Gastrocnemius medialis (tissue), 4 donors: ENCODE measurements at places on chromosomes 2 and 18. TPM values are rescaled to one million over a fixed set of nuclear protein-coding genes. Genes with fewer than 3 reads are reported as not detected.

DNA sequence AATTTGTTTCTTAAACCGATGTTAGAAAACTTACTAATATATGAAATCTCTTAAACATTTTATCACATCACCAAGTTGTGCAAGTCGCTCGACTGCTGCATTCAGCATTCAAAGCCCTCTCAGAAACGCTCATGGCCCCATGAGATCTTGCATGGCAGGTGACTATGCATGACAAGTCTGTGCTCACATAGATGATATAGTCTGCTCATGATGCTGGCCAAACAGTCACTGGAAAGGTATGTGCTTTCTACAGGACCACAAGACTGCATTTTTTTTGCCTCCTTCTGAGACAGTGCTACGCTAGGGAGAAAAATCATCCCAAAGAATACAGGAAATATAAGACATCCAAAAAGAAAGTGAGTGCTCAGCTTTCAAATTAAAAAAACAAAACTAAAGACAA is 98.3 kb upstream of the ZBTB14 start:
- no peak for DNase-seq

DNA sequence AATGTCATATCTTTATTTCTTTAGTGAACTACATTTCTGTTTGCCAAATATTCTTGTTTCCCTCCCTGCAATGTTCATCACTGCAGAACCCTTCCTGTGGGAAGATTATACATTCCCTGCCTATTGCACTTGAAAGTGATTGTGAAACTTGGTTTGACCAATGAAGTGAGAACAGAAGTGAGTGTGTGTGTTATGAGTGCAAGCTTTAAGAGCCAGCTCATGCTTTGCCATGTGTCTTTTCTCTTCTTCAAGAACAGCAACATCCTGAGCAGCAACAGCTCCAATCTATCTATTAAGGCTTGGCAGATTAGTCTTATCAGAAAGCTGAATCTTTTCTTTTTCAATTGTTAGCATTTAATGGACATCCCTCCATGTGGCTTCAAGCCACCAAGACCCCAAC is 42.0 kb upstream of the UBE2E3 start:
- DNase-seq = no peak

DNA sequence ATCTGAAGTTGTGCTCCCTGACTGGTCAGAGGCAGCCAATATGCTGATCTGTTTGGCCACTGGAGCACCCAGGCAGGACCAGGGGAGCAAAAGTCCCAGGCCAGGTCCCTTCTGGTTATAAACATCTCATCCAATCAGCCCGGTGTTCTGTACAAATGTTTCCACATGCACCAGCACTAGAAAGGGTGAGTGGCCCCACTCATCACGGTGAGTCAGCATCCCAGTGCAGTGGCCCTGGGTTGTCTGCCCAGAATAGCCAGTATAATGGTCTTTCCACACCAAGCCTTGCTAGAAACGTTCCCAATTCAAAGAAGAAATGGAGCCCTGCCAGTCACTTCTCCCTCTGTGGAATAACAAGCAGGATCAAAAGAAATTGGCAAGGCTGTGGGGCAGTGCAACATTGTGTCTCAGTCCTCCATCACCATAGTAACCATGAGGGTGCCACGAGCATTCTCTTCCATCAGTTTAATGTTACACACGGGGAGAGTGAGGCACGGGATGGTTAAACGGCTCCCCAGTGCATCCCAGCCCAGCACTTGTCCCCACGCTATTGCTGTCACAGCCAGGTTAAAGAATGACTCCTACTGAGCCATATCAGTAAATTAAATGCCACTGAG is 174.9 kb downstream of the SEPTIN10 start:
- DNase-seq = peak; percentile 80

GRCh38 chr18:77118256-77119090 is 14.1 kb downstream of the MBP start:
- no peak for DNase-seq

GRCh38 chr2:126932529-126932928 is 33.8 kb downstream of the TEX51 start:
- DNase-seq = no peak

DNA sequence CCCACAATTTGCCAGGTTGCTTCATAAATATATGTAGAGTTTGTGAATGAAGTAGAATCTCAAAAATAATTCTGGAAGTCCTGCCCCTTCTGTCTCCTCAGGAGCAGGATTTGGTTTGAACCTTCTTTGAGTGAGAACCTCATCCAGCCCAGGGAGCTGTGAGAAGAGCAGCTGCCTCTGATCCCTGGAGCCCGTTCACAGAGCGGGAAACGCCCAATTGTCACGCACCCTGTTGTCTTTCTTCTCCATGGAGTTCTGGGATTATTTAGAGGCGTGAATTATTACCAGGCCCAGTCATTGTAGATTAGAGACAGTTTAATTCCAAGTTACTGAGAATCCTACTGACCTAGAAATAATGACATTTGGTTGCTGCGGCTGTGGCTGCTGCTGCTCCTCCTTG is 66.1 kb downstream of the TPO start:
- DNase-seq = no peak

GRCh38 chr2:26541401-26542193 is 63.7 kb upstream of the OTOF start:
- DNase-seq = no peak

- no peak for DNase-seq
Observed at GRCh38 chr18:34911661-34912384, 129.4 kb upstream of the MAPRE2 start.

DNA sequence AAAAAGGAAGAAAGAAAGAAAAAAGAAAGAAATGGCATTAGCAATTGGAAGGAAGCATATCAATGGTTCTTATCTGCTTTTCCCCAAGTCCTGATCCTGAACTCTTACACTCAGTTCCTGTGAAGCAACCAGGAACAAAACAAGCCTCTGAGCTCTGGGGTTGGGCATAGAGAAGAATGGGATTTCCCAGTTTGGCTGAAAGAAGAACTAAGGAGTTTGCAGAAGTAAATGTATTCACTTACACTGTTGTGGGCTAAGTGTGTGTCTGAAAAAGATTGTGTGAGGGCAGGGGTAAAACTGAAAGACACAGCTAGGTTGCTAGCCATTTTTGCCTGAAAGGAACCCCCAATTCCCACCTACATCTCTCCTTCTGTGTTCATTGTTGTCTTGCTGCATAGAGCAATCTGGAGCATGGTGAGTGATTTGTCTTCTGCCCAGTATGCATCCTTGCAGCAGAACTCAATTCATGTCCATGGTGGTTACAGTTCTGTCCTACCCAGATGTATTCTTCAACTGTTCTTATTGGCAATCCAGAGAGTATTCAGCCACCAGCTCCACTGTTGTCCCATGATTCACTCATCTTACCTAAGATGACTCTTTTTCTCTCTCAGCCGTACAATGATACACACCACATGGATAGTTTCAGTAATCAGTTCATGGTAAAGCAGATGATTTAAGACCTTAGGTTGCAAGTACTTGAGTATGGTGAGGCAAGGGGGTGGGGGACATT is 348.7 kb downstream of the ARHGAP15 start:
- no peak for DNase-seq

GRCh38 chr2:144705328-144706245 is 185.7 kb upstream of the ZEB2 start:
- DNase-seq = no peak

DNA sequence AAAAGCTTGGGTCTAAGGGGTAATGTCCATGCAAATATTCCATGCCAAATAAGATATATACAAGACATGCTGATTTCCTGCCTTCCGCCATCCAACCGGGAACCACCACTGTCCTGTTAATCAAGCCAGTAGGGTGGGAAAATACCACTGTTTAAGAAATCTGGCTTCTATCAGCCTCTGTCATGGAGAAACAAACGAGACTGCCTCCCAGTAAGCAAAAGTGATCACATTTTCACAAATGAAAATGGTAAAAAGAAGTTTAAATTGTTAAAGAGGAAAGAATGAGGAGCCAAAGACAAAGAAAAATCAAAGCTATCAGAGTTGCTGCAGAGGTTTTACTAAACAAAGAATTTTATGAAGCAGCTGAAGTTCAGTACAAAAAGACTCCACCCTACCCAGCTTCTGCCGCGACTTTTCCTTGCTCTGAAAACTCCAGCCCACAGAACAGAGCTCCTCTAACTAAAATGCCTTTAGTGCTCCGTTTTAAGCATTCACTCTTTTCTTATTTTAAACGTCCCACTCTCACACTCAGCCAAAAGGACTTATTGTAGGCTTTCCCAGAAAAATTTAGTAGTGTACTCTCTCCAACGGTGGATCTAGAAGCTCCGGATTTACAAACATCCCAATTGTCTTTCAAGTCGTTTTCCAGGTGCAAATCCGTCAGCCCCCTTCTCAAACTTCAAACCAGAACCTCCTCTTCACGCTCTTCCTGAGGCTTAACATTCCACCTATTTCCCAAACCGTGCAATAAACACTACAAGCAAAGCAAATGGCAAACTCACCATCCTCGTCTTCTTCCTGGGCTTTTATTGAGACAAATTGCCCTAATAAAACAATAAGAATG is 613 bp downstream of the COL5A2 start:
- DNase-seq = no peak

- DNase-seq = no peak
Observed at GRCh38 chr2:79512442-79513401, at the start of gene CTNNA2. Gene CTNNA2, plus strand, starts transcription at chr2:79513051.

DNA sequence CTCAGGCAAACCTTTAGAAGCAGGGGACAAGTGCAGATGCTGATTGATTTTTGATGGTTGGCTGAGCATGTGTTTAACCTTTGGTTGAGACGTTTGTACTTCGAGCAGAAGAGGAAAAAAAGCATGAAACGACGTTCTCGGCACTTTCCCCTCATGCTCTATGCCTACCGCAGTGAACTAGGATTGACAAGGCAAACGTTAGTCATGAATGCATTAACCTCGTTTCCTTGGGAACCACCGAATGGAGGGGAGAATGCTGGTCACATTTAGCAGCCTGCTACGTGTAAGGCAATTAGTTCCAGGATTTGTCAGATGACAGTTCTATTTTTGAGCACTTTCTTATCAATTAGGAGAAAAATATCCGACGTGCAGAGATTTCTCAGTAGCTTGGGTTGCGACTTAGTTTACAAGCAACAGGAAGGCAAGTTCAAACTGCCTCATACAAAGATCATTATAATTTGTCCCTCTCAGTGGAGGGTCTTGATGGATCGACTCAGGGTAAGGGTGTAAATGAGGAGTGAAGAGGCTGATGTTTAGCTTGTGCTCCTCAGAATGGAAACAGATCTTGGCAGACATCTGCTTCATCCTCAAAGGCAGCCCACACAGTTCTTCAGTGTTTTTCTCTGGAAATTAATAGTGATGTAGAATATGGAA is 47.4 kb upstream of the GPR45 start:
- DNase-seq = no peak

GRCh38 chr18:8724452-8724851 is 19.1 kb downstream of the MTCL1 start:
- DNase-seq = no peak

- no peak for DNase-seq
Observed at GRCh38 chr18:79672490-79673276, 6.9 kb upstream of the CTDP1 start.

DNA sequence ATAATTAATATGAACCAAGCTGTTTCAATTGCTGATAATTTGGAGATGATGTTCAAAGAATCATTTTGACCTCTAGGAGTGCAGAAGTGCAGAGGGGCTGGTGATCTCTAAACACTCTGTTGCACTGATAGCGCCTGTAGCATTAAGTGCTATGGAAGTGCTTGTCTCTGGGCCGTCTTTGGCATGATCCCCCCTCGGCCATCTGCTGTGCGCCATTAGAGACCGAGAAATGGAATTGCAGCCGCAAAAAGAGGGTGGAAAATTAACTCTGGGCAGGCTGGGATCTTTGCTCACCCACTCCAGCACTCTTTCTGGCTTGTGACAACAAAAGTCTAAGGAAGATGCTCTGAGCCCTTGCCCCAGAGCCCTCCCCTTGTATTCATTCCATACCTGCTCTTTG is 23.4 kb downstream of the AKAIN1 start:
- DNase-seq = no peak

DNA sequence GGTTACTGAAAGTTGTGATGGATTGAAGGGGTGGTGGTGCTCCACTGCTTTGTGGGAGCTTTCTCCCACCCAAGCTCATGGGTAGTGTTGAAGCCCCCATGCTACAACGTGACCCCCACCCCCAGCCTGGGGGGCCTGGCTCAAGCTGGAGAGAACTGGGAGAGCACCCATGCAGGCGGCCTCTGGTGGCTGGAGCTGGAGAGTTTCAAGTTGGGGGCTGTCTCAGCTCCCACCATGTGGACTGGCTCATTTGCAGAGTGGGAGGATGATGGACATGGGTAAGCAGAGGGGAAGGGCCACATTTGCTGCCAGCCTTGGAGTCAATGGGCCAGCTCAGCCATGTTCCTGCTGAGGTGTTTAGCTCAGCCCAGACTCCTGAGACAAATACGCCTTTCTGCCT is 62.8 kb downstream of the INPP4A start:
- no peak for DNase-seq

DNA sequence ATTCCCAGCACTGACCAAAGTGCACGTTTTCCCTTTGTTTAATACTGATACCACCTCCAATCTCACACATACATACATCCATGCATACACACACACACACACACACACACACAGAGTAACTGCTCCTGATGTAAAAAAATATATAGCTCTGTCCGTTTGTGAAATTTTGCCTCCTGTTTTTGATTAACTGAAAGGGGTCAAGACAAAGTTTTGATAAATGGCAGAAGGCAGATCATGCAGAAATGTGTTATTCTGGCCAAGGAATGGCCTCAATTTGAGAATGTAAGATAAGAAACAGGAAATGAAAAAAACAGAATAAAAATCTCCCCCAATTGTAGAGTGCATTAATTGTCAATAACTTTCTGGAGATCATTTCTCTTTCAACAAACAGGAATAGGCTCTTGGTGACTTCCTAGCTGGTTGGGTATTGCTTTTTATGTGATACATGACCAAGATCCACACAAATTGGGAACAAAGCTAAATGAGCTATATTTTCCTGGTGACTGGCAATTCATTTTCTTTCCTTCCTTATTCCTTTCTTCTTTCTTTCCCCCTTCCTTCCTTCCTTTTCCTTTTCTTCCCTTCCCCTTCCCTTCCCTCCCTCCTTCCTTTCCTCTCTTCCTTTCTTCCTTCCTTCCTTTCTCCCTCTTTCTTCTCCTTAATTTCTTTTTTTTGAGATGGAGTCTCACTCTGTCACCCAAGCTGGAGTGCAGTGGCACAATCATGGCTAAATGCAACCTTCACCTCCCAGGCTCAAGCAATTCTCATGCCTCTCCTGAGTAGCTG is 88.9 kb upstream of the PMAIP1 start:
- DNase-seq = no peak

- no peak for DNase-seq
Observed at GRCh38 chr2:177742851-177743250, 329.7 kb downstream of the PDE11A start.

GRCh38 chr2:204473224-204473623 is 72.1 kb upstream of the PARD3B start:
- DNase-seq = no peak

The RGPD3 gene
- total RNA-seq = 0.38 TPM

The LRRC30 gene
- total RNA-seq = 6.0 TPM

The GCG gene
- total RNA-seq = not detected

The REEP1 gene
- 4.5 TPM for total RNA-seq

The CGREF1 gene
- total RNA-seq = 1.2 TPM

The HOXD13 gene
- not detected for total RNA-seq

The DTNA gene
- 38.6 TPM for total RNA-seq

The XIRP2 gene
- total RNA-seq = 906 TPM

The FHL2 gene
- total RNA-seq = 14.9 TPM

The RFTN2 gene
- 1.1 TPM for total RNA-seq

The SCYGR4 gene
- not detected for total RNA-seq

The RIT2 gene
- total RNA-seq = not detected

The TUBB8B gene
- not detected for total RNA-seq

The CKAP2L gene
- total RNA-seq = not detected

The POMC gene
- total RNA-seq = 3.1 TPM
